LHCN-M2 (cell line): ENCODE measurements at places on chromosomes 3 and 15. TPM values are rescaled to one million over a fixed set of nuclear protein-coding genes. Genes with fewer than 3 reads are reported as not detected.
A peak's percentile ranks its signal among the peaks of the same experiment; 100 is the strongest.

The FANCD2OS gene
- total RNA-seq, result not detected in 2 replicates

GRCh38 chr15:89015412-89016097, 72.7 kb upstream of the ABHD2 start:
- DNase-seq, result no peak

- no peak for DNase-seq
These were observed 156.7 kb downstream of the TMCO5A start for GRCh38 chr15:38091078-38091645.

- DNase-seq, result no peak
These were observed 75.6 kb upstream of the SYNPR start for GRCh38 chr3:63202529-63202928.

DNA sequence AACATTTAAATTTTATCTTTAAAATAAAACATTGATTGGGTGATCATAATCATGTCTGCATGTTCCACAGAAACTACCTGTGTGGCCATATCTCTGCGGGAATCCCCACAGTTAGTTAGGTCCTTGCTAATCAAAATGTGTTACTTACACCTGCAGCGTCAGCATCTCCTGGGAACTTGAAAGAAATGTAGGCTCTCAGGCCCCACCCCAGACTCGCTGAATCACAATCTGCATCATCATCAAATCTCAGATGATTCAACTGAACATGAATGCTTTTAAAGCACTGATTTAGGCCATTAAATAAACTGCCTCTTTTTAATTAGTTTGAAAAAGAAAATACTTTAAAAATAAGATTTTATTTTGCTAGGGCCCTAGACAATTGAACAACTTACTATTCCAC, 577.8 kb downstream of the PYDC2 start:
- DNase-seq, result peak; percentile 11
